ENCODE measurements at places on chromosomes 1 and 21.
A peak's percentile ranks its signal among the peaks of the same experiment; 100 is the strongest.

- peak; percentile 88 for DNase-seq
Measured at GRCh38 chr1:173868266-173869020, at the start of gene ZBTB37. Gene ZBTB37 (plus strand): TSS chr1:173868380. CDS start chr1:173870226, 1,846 bp downstream.

DNA sequence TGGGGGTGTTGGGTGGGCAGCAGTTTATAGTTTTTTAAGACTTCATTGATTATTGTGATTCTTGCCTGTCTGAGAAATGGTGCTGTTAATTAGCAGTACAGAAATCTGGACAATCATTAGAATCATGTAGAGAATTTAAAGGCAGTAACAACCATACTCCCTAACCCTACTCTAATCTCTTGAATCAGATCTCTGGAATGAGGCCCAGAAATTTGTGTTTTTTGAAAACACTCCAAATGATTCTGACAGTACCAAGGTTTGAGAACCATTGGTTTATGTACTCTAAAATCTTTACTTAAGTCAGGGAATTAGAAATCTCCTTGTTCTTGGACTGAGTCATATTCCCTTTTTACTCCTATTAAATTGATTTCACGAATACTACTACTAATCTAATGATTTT is 24.0 kb downstream of the FNBP1L start:
- DNase-seq = no peak

- no peak for DNase-seq
Measured at GRCh38 chr1:41800311-41800829, 118.4 kb downstream of the HIVEP3 start.

DNA sequence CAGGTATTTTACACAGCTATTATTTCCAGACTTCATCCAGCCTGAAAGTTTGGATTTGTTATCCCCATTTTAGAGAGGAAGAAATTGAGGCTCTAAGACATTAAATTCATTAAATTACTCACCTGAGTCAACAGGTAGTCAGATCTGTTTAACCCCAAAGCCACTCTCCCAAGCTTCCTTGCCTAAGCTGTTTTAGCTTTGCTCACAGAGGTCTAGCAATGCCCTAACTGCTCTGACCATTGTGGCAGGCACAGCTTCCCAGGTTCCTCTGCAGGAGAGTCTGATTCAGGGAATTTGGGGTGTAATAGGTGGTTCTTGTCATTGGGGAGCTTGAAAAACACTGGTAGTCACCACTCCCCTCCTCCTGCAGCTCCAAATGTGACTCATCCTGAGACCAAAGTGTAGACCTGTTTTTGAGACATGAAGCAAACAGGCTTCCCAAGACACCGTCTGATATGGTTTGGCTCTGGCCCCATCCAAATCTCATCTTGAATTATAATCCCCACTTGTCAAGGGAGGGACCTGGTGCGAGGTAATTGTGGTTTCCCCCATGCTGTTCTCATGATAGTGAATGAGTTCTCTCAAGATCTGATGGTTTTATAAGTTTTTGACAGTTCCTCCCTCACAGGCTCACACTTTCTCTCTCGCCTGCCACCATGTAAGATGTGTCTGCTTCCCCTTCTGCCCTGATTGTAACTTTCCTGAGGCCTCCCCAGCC is 142.8 kb upstream of the DNAH14 start:
- DNase-seq = no peak

GRCh38 chr1:115136706-115137105 is 47.4 kb upstream of the TSPAN2 start:
- DNase-seq = no peak

DNA sequence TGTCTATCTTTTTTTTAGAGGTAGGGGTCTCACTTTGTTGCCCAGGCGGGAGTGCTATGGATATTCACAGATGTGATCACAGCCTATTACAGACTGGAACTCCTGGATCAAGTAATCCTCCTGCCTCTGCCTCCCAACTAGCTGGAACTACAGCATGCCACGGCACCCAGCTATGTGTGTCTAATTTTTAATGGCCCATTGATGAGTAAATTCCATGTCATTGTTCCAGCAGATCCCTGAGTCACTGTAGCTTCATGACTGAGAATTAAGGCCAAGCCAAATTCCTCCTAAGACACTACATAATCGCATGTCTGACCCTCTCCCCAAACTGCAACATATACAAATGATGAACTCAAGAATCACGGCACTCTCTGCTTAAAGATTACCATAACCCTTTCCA is 84.2 kb upstream of the RGS2 start:
- DNase-seq = no peak

GRCh38 chr1:162710345-162710744 is 78.1 kb downstream of the DDR2 start:
- no peak for DNase-seq

GRCh38 chr1:56501426-56501825 is 77.9 kb downstream of the PLPP3 start:
- DNase-seq = no peak

- DNase-seq = no peak
Measured at GRCh38 chr1:54153535-54154439, 987 bp upstream of the CDCP2 start.

DNA sequence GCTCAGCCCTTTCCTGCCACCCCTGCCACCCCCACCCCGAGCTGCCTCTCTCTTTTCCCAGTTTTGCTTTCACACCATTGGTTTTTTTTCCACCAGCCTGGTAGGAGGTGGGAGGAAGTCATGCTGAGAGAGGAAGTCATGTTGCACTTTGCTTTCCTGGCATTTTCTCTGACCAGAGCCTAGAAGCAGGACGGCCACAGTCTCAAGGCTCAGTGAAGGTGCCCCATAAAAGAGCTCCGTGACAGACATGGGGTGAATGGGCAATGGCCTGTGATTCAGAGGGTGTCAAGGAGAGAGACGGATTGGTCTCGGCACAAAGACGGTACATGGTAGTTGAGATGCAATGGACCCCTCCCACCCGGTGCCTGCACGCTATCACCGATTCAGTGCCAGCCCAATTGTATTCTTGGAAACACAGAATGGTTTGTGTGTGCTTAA is 42.1 kb upstream of the DMRTB1 start:
- no peak for DNase-seq

- DNase-seq = no peak
Measured at GRCh38 chr1:70455291-70455690, 44.2 kb downstream of the CTH start.

DNA sequence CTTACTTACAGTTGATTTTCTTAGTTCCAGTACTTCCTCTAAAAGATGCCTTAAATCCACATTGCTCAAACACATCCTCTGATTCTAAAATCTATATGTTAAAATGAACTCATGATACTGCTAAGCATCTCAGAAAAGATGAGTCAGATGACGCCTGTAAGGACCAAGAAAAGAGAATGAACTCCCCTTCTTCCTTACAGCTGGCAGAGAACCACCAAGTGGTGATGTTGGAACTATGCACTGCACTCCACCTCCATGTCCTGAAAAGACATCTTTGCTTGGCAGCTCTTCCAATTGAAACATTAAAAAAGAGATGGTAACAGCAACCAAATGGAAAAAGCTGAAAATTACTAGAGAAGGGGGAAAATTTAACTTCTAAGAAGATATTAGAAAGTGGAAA is 648.8 kb downstream of the PTPRC start:
- no peak for DNase-seq

GRCh38 chr1:102875756-102876155 is 232.6 kb downstream of the COL11A1 start:
- DNase-seq = no peak

DNA sequence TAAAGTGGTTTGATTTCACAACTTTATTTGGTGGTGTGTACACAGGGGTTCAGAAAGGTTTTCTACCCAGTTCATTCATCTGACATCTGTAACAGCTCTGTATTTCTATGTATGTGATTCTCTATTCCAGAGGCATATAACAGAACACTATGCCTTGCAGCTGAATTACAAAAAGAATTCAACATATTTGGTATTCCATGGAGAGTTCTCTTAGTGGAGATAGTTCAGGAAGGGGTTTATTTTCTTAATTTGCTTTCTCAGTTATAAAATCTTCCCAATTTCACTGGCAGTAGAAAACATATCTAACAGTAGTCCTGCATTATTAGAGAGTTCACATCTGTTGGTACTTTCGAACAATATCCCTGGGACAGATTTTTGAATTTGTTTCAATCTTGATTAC is 207.9 kb upstream of the LYPLAL1 start:
- no peak for DNase-seq

- no peak for DNase-seq
Measured at GRCh38 chr21:29091033-29091432, 17.6 kb upstream of the CCT8 start.

DNA sequence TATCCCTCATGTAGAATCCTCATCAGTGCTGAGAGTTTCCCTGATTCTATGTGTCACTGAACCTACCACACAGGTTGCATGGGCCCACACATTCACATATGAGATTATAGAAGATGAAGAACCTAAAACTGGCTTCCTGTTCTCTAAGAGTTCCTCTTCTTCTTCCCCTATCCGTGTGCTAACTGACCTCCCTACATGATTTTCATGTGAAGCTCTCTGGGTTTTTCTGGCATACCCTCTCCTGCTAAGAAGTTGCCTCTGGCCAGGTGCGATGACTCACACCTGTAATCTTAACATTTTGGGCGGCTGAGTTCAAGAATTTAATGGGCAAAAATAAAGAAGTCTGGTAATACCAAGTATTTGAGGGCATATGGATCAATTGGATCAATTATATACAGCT is 5.5 kb upstream of the CD244 start:
- no peak for DNase-seq

- DNase-seq = no peak
Measured at GRCh38 chr21:15240848-15241247, 176.0 kb upstream of the NRIP1 start.

DNA sequence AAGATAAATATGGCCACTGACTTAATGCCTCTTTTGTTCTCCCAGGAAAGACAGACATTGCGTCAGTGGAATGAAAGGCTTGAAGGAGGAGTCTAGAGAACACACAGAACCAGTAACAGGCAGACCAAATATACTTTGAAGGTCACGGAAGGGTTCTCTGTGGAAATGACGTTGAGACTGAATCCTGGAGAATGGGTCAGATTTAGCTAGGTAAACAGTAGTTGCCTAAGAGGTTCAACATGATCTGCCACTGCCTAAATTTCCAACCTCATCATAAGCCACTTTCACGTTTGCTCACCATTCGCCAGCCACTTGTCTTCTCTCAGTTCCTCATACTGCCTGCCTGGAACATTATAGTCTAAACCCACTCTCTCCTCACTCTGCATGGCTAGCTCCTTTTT is 20.5 kb downstream of the PLA2G4A start:
- no peak for DNase-seq

DNA sequence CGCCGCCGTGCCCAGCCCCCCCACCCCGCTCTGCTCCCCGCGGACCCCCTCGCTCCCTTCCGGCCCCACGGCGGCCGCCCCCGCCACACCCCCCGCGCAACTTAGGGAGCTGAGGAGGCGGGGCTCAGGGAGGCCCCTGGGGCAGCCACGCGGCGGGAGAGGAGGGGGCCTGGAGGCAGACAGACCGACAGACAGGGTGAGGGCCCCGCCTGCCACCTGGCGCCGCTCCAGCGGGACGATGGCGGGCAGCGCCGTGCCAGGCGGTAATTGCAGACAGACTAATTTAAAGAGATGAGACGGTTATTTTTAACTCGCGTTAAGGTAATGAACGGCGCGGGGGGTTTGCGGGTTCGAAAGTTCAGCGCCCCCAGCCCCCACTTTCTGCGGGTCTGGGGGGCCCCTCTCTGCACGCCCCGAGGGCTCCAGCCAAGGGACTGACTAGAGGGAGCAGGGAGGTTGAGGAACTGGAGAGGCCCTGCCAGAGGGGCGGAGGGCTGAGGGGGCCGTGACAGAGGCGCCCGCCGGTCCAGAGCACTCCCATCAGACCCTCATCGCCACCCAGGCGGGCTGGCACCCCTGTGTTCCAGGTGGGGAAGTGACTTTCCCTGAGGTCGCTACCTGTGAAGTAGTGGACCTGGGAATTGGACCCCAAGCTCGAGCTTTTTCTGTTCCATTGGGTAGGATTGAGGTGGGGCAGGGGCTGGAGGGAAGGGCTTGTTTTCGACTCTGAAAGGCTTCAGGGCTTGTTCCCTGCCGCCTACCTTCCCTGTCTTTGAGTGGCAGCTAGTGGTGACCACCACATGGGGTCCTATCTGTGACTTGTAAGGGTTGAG is 5.4 kb downstream of the FOXO6 start:
- peak; percentile 19 for DNase-seq

GRCh38 chr21:27293239-27293638 is 326.4 kb upstream of the ADAMTS5 start:
- no peak for DNase-seq

DNA sequence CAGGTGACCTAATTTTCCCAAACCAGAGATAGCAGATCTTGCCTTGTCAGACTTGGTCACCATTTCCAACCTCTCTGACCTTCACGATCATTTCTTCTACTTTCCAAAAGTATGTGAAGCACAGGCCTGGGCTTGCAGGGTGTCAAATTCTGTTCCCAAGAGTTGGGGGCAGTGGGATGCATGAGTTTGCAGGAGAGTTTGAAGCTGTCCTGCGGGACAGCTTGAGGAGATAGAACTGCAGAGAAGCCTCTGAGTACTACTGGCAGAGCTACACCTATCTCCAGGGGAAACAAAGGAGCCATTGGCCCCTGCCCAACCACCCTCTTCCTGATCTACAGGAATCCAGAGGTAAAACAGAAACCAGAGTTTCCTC is 11.3 kb downstream of the TXNIP start:
- no peak for DNase-seq

- no peak for DNase-seq
Measured at GRCh38 chr1:7398982-7399381, 372.1 kb upstream of the VAMP3 start.

GRCh38 chr1:186948535-186948934 is 119.8 kb downstream of the PLA2G4A start:
- no peak for DNase-seq

- DNase-seq = no peak
Measured at GRCh38 chr1:56297208-56297607, 282.2 kb downstream of the PLPP3 start.

DNA sequence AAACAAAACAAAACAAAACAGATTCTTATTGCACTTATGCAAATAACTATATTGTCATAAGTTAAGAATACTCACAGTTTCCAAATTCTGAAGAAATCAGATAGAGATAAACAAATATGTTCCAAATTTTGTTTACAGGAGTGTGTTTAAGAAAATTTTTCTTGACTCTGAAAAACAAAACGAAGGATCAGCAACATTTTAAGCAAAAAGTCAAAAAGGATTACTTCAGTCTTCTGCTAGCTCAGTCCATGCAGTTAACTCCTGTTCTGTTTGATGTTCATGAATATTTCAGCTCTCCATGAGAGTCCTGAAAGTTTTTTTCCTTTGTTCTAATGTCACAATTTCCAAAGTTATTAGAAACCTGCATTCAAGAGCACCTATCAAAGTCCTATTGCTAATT is 33.2 kb upstream of the KLF18 start:
- no peak for DNase-seq

GRCh38 chr1:235017719-235018118 is 110.9 kb downstream of the TOMM20 start:
- no peak for DNase-seq

- no peak for DNase-seq
Measured at GRCh38 chr1:70987497-70987896, 60.1 kb downstream of the PTGER3 start.

GRCh38 chr1:183593356-183593755 is 3.1 kb upstream of the NCF2 start:
- no peak for DNase-seq

DNA sequence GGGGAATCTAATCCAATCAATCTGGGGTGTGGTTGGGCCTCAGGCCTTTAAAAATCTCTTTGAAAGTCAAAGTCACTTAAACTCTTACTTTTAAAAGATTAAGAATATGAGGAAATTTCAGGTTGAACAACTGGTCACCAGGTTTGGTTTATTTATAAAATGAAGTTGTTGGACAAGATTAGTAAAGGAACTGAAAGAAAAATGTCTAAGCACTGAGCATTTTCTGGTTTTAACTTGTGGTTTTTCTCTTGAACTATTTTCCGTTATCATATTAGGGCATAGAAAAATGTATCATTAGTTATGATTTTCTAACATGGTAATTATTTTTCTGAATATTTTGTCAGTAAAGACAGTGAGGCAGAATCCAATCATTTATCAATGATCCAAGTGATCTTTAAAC is 49.6 kb downstream of the RGS2 start:
- no peak for DNase-seq
